Fibroblast of pulmonary artery (primary cell): ENCODE measurements at places on chromosomes 12 and 14.

- peak; percentile 54 for DNase-seq
These were observed at the start of gene GCH1 for GRCh38 chr14:54902521-54903420. Gene GCH1, minus strand, starts transcription at chr14:54902826. Its CDS starts 163 bp downstream, at chr14:54902663.

- DNase-seq: no peak
These were observed 84.6 kb downstream of the SCFD1 start for GRCh38 chr14:30706704-30707103.

DNA sequence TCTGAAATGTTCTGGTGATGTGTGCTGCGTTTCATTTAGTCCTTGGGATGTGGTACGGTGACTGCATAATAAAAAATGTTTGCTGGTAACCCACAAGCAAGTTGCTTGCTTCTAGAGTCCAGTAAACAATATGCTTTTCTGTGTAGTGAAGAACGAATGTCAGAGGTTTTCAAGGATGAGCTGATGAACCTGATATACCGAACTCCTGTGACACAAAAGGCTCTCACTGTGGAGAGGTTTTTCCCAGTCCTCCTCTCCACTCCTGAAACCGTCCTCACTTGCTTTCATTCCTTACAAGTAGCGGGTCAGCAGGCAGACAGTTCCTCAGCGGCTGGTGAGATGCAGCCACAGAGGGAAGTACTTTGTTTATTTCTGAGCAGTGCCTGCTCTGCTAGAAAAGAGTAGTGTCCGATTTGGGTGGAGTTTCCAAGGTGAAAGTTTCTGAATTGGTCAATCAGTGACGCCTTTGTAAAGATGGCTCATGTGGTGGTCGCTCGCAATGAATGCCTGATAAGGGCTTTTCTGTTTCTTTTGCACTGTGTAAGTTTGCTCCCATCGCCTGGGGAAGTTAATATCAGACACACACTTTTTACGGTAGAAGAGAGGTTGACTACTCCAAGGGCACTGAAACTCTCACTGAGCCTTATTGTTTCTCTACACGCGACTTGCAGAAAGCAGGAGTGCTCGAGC is 3.0 kb downstream of the ETV6 start:
- DNase-seq: peak; percentile 38

GRCh38 chr12:101819467-101819866 is 11.3 kb downstream of the GNPTAB start:
- no peak for DNase-seq

DNA sequence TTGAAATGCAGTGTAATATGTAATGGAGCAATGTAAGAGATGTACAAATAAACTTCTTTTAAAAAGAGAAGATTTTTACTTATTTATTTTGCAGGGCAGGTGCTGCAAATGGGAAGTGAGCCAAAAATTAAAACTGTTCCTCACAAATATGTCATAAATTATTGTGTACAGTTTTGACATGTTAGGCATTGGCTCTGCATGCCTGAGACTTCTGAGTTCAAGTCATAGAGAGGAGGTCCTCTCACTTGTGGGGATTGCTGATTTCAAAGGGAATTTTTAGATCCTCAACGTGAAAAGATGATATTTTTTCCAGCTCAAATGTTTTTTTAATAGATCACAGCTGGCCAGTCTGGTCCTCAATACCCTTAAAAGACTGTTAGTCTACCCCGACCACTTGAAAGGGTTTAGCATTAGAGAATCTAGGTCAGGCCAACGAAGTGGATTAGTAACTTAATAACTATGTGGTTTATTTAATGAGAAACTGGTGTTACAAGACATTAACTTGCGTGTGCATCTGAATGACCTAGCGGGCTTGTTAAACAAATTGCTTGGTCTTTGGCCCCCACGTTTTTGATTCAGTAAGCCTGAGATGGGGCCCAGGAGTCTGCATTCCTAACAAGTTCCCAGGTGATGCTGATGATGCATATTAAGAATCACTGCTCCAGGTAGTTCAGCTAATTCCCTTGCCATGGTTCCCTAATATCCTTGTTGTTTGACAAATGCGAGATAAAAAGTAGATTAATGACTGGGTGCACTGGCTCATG is 30.9 kb upstream of the WDR89 start:
- DNase-seq: no peak

GRCh38 chr12:115261691-115262398 is 577.9 kb upstream of the TBX3 start:
- DNase-seq: peak; percentile 14

DNA sequence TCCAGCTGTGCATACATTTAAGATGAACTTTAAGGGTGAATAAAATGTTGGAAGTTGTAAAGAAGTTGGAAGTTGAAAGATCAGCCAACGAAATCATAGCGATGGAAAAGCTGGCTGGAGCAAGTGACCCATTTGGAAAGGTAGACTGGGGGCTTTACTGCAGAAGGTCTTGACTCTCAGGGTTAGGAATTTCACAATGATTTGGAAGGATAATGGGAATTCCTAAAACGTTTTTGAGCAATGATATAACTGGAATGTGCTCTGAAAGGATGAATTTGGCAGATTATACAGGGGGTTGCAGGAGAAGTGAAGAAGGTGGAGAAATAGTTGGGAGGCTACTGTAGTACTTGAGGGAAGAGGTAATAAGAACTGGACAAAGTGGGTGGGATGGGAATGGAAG is 27.4 kb downstream of the EMP1 start:
- peak; percentile 71 for DNase-seq

DNA sequence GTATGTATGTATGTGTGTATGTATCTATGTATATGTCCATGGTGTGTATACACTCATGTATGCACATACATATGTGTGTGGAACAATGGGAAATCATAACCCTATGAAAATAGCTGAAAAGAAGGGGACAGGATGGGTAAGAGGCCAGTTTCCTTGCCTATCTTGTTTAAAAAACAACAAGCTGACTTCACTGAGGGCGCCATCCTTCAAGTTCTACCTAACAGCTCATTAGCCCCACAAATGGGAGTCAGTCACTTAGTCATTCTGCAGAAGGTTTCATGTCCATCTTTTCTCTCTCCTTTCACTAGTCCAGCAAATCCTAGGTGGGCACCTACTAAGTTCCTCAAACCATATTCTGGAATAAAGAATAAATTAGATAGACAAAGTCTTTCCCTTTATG is 14.7 kb downstream of the STON2 start:
- no peak for DNase-seq

GRCh38 chr14:32350020-32350419 is 20.9 kb downstream of the AKAP6 start:
- no peak for DNase-seq

DNA sequence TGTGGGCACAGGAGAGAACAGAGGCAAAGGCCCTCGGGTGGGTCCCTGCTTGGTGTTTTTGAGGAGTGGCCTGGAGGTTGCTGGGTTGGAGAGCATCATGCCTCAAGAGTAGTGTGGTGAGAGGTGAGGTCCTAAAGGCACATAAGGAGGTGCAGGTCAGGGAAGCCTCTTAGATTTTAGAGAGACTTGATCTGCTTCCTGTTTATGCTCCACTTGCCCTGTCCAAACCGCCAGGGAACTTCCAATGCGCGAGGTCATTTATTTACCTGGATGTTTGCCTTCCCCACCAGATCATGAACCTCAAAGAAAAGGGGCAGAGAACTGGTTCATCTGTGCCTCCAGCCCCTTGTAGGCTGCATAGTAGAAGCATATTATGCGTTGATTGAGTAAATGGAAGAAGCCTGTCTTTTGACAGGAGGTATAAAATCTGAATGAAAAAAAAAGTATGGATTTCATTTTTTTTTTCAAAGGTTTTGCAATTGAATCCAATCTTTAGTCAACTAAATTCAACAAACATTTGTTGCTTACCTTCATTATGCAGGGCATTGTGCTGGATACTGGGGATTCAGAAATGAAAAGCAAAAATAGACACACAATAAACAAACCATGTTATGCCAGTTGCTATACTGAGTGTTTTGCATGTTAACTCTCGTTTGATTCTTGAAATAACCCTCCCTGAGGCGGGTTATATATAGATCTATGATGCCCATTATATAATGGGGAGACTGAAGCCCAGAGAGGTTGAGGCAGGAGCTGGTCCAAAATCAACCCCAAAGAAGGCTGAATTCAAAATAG is 485.2 kb downstream of the VRK1 start:
- no peak for DNase-seq

GRCh38 chr12:46516238-46516932 is 143.8 kb upstream of the SLC38A2 start:
- no peak for DNase-seq

DNA sequence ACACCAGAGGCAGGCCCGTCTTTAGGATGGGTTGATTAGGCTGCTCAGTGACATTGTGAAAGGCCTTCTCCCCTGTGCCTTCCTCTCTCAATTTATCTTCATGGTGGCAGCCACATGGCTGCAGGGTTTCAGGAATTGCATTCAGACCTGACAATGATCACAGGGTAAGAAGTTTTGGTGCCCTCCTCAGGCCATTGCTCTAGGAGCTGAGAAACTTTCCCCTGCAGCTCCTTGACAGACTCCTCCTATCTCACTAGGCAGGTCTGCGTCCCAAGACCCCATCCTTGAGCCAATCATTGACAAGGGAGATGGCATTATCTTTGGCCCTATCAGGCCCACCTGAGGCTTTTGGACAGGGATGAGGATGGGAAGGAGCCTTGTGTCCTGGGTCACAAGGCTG is 57.4 kb upstream of the ANO4 start:
- no peak for DNase-seq

DNA sequence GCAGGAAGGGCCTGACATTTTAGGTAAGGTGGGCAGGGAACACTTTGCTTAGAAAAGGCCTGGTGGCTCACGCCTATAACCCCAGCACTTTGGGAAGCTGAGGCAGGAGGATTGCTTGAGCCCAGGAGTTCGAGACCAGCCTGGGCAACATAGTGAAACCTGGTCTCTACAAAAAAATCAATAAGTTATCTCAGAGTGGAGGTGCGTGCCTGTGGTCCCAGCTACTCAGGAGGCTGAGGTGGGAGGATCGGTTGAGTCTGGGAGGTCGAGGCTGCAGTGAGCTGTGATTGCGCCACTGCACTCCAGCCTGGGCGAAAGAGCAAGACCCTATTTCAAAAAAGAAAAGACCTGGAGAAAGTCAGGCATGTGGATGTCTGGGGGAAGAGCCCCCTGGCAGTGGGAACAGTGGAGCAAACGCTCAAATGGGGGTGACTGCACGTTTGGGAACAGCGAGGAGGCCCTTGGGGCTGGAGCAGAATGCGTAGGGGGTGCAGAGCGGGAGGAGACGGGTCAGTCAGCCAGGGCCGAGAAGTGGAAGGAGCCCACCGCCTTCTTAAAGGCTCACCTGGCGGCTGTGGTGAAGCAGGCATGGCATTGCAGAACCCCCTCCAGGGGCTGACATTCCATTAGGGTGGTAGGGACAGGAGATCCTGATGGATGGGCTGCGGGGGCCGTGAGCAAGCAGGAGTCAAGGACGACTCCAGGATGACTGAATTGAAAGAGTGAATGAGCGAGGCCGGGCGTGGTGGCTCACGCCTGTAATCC is 6.2 kb upstream of the KIF26A start:
- DNase-seq: no peak

DNA sequence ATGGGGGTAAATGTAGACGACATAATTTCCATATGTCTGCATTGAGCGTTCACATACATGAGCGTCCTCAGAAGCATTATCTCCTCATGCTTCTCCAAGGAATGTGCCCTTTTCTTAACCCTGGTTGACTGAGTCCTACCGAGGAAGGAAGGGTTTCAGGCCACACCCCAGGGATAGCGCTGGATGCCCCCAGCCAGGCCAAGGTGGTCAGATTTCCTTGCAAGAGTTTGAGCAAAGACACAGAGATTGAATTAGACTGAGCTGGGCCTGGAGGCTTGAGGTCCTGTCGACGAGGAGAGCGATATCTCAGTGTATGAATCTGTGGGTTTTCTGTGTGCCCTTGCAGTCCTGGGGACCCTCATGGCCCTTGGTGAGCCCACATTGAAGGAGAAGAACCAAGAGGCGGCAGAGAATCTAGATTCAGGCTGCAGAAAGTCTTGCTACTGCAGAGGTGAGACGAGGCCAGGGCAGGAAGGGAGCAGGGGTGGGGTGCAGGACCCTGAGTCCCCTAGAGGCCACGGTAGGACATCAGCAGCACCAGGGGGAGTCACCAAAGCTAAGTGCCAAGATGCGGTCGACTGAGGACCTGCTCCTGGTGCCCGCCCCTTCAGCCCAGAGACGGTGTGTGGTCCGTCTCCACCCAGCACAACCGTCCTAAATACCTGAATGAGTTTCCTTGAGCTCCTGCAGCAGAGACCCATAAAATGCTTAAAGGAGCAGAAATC is 94.7 kb upstream of the DIO3 start:
- no peak for DNase-seq

DNA sequence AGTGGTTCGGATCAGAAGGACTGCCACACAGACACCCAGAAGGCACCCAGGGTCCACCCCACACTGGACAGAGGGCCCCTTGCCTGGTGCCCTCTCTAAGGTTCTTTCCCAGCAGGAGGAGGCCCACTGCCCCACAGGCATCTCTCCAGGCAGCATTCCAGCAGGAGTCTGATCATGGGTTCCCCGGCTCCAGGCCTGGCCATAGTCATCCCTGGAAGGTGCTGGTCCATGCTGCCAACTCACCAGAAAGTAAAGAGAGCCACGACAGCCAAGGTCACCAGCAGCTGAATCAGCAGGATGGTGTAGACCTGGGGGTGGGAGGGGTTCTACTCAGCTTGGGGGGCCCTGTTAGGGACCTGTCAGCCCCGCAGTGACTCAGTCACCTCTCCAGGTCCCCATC is 6.4 kb downstream of the FAIM2 start:
- DNase-seq: no peak

DNA sequence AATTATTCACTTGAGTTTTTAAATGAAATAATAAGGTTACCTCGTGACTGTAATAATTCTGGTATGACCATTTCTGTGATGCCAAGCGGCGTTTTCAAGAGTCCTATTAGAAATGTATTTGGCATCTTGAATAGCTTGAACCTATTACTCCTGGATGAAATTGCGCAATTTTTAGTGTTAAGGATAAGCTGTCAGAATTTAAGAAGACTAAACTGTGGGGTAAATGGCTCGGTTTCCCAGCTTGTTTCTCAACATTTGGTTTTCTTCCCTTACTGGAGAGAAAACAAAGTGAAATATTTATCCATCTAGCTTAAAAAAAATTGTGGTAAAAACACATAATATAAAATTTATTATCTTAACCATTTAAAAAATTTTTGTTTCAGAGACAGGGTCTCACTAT is 26.8 kb downstream of the PCNX1 start:
- DNase-seq: peak; percentile 55

- DNase-seq: no peak
These were observed 151.4 kb downstream of the TSPAN9 start for GRCh38 chr12:3228552-3228951.
